ENCODE measurements at places on chromosomes 4 and X.

- H3K27ac ChIP-seq: no peak overlapping the region
- no peaks in the 10 kb centered on the region for H3K36me3 ChIP-seq
- no peak overlapping the region for H3K4me3 ChIP-seq
- H3K27me3 ChIP-seq: peaks cover 5% of the 10 kb centered on the region
- H3K4me1 ChIP-seq: no peaks in the 10 kb centered on the region
These were observed 69.2 kb upstream of the MAML3 start for GRCh38 chr4:140223056-140223810.

DNA sequence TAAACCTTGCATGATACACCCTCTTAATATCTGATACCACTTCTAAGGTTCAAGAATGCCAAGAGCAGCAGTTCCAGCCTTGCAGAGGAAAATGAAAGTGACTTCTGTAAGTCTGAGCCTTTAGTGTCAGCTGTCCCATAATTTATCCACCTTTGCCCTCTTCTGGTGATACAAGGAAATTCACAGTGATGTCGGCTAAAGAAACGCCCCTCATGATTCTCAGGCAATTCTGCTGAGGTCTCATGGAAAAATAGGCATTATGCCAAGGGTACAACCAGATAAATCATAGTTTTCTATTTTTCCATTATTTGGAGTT, 172.2 kb upstream of the CXCL13 start:
- no peaks in the 10 kb centered on the region for H3K27me3 ChIP-seq
- H3K36me3 ChIP-seq: no peaks in the 10 kb centered on the region
- peaks cover 8% of the 10 kb centered on the region for H3K4me1 ChIP-seq
- no peak overlapping the region for H3K4me3 ChIP-seq
- DNase-seq: peak; percentile 52

GRCh38 chrX:39253551-39253950, 452.3 kb downstream of the MID1IP1 start:
- no peaks in the 10 kb centered on the region for H3K36me3 ChIP-seq
- no peaks in the 10 kb centered on the region for H3K27me3 ChIP-seq
- no peak overlapping the region for H3K27ac ChIP-seq
- no peak overlapping the region for H3K4me3 ChIP-seq

DNA sequence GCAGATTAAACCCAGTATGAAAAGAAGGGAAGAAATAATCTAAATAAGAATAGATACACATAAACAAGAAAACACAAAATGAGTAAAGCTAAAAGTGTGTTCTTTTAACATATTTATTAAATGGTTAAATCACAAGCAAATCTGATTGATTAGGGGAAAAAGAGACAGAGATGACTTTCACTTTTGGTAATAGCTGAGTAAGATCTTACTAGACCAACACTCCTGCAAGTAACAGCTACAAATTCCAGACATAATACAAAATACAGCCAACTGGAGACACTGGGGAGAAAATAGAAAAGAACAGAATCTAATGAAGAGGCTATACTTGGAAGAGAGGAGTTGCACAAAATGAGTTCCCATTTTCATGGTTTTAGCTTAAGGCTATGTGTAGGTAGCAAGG, 33.5 kb downstream of the OR13H1 start:
- H3K27ac ChIP-seq: no peak overlapping the region
- no peak overlapping the region for H3K4me3 ChIP-seq
- H3K27me3 ChIP-seq: no peaks in the 10 kb centered on the region
- DNase-seq: no peak
- no peaks in the 10 kb centered on the region for H3K36me3 ChIP-seq
- H3K4me1 ChIP-seq: no peaks in the 10 kb centered on the region

DNA sequence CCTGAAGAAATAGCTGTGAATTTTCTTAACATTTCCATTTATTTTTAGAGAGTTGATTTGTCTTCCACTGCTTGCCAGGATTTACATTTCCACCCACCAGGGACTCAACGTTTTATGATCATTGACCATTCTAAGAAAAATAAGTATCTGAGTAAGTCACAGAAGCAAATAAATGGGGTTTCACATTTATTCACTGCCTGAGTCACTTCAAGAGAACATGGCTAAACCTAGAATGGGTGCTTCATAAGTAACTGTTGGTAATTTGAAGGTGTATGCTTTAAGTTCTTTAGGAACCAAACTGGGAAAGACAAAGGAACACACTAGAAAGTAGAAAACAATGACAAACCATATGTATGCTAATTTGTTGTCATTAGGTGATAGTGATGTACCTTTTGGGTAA, 43.2 kb upstream of the GRIA3 start:
- H3K27me3 ChIP-seq: no peaks in the 10 kb centered on the region
- no peaks in the 10 kb centered on the region for H3K4me1 ChIP-seq
- no peak overlapping the region for H3K4me3 ChIP-seq
- DNase-seq: no peak
- no peak overlapping the region for H3K27ac ChIP-seq
- no peaks in the 10 kb centered on the region for H3K36me3 ChIP-seq

DNA sequence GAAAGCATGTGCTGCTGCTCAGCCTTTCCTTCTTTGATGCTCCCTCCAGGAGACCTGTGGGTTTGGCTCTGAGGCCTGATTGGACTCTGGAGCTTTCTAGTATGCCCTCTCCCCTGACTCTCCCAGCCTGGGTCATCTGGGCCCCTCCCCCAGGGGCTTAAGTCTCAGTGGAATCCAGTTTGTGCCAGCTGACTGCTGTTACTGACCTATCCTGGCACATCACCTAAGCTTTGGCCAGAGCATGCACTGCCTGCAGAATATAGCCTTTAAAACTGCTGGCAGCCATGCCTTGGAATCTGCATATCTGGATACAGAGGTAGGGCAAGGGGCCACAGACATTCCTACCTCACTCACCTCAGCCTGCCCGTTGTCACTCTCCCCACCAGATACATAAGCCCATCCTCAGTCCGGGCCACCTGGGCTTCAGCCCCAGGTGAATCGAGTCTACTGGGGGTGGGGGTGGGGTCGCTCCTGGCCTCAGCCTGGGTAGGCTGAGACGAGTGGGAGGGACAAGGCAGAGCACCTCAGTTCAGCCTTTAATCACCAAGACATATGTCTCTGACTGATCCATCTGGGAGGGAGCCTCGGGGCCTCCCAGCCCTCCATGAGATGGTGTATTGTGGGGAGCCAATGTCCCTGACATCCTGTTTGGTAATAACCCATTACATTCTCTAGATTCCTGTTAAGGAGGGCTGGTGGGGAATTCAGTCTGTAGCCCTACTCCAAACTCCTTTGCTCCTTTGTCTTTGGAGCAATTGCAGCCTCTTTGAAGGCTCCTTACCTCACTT, 61.2 kb downstream of the STARD8 start:
- H3K4me1 ChIP-seq: no peaks in the 10 kb centered on the region
- H3K36me3 ChIP-seq: no peaks in the 10 kb centered on the region
- no peaks in the 10 kb centered on the region for H3K27me3 ChIP-seq
- H3K4me3 ChIP-seq: no peak overlapping the region

GRCh38 chr4:36180206-36180605, 64.1 kb downstream of the ARAP2 start:
- H3K27ac ChIP-seq: no peak overlapping the region
- DNase-seq: no peak
- peaks cover 29% of the 10 kb centered on the region for H3K36me3 ChIP-seq
- no peak overlapping the region for H3K4me3 ChIP-seq

DNA sequence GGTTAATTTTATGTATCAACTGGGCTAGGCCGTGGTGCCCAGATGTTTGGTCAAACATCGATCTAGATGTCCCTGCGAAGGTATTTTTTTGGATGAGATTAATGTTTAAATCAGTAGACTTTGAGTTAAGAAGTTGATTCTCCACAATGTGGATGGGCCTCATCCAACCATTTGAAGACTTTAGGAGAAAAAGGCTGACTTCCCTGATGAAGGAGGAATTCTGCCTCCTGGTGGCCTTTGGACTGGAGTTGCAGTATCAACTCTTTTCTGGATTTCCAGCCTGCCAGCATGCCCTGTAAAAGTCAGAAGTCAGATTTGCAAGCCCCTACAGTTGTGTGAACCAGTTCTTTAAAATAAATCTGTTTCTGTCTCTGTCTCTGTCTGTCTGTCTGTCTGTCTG, 91.4 kb downstream of the STK32B start:
- no peak overlapping the region for H3K4me3 ChIP-seq
- H3K27ac ChIP-seq: no peak overlapping the region

DNA sequence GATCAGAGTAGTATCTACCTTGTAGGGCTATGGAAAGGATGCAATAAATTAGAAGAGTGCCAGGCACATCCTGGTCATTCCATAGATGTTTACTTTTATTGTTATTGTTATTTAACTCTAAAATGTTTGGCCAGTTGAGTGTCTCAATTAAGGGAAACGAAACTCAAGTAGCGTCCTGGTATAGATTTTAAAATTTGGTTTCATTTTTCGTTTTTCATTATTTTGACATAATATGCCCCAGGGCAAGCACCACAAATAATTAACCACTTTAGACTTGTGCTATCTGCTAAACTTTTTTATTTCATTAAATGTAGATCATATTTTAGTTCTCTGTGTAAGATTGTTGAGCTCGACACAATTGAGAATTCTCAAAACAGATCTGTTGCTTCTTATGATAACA, 179.7 kb upstream of the PRPS2 start:
- H3K4me3 ChIP-seq: no peak overlapping the region
- no peak overlapping the region for H3K27ac ChIP-seq
- DNase-seq: no peak
- no peaks in the 10 kb centered on the region for H3K36me3 ChIP-seq
- no peaks in the 10 kb centered on the region for H3K27me3 ChIP-seq

- no peak overlapping the region for H3K4me3 ChIP-seq
- peaks cover 13% of the 10 kb centered on the region for H3K36me3 ChIP-seq
- DNase-seq: no peak
- H3K27ac ChIP-seq: no peak overlapping the region
- no peaks in the 10 kb centered on the region for H3K27me3 ChIP-seq
- H3K4me1 ChIP-seq: peaks cover 5% of the 10 kb centered on the region
These were observed 1.1 kb upstream of the RRH start for GRCh38 chr4:109826719-109827118.

GRCh38 chr4:103308248-103308561, 110.1 kb upstream of the CENPE start:
- no peaks in the 10 kb centered on the region for H3K4me1 ChIP-seq
- no peak for DNase-seq

- H3K4me1 ChIP-seq: no peaks in the 10 kb centered on the region
- H3K36me3 ChIP-seq: no peaks in the 10 kb centered on the region
- no peak overlapping the region for H3K27ac ChIP-seq
- no peak overlapping the region for H3K4me3 ChIP-seq
- H3K27me3 ChIP-seq: no peaks in the 10 kb centered on the region
These were observed 70.2 kb upstream of the TLR3 start for GRCh38 chr4:185998791-185999190.

DNA sequence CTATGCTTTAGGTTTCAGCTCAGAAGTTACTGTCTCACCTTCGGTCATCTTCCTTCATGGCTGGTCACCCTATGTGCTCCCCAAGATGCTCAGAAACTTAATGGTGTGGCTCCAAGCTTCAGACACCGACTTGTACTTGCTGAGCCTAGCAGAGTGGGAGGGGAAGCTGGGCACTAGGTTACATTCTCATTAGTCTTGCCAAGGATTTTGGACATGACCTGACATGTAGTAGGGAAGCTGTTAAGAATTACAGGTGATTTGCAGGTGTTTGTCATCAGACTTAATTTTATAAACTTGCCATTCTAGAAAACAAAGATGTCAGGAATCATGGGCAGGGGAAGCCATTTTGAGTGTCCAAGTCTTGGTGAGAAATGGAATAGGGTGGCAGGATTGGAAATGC, 72.4 kb downstream of the CCNG2 start:
- no peaks in the 10 kb centered on the region for H3K27me3 ChIP-seq
- H3K4me3 ChIP-seq: no peak overlapping the region
- no peaks in the 10 kb centered on the region for H3K4me1 ChIP-seq

- no peaks in the 10 kb centered on the region for H3K27me3 ChIP-seq
- no peak overlapping the region for H3K4me3 ChIP-seq
- H3K27ac ChIP-seq: no peak overlapping the region
- no peaks in the 10 kb centered on the region for H3K36me3 ChIP-seq
- DNase-seq: no peak
These were observed 492.3 kb downstream of the MAGEE1 start for GRCh38 chrX:76919761-76920160.

DNA sequence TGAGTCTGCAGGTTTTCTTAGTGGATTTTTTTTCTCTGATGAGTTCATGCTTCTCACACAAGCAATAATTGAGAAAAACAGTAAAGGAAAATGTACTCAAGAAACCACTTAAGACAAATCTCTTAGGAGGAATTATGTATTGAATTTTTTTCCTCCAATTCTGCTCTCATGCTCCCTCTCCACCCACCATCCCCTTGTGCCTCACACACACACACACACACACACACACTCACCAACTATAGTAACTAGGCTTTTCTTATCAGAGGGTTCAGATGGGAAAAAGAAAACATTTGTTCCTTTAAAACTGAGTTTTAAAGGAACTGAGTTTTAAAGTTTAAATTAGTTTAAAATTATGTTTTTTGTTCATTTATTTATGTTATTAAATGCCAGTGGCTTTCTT, 47.0 kb upstream of the ANXA10 start:
- no peaks in the 10 kb centered on the region for H3K36me3 ChIP-seq
- H3K27me3 ChIP-seq: no peaks in the 10 kb centered on the region
- no peak overlapping the region for H3K4me3 ChIP-seq
- no peak overlapping the region for H3K27ac ChIP-seq
- H3K4me1 ChIP-seq: no peaks in the 10 kb centered on the region

GRCh38 chr4:108068442-108068841, 78.8 kb downstream of the HADH start:
- no peak overlapping the region for H3K27ac ChIP-seq
- peaks cover 67% of the 10 kb centered on the region for H3K4me1 ChIP-seq
- no peak overlapping the region for H3K4me3 ChIP-seq
- H3K27me3 ChIP-seq: no peaks in the 10 kb centered on the region

GRCh38 chr4:102285831-102286230, 59.5 kb downstream of the SLC39A8 start:
- H3K4me1 ChIP-seq: no peaks in the 10 kb centered on the region
- no peaks in the 10 kb centered on the region for H3K27me3 ChIP-seq
- peaks cover 24% of the 10 kb centered on the region for H3K36me3 ChIP-seq
- no peak for DNase-seq
- H3K4me3 ChIP-seq: no peak overlapping the region

GRCh38 chr4:111066447-111066846, 443.6 kb upstream of the PITX2 start:
- no peaks in the 10 kb centered on the region for H3K4me1 ChIP-seq
- H3K27me3 ChIP-seq: no peaks in the 10 kb centered on the region
- H3K36me3 ChIP-seq: no peaks in the 10 kb centered on the region
- no peak overlapping the region for H3K27ac ChIP-seq
- no peak overlapping the region for H3K4me3 ChIP-seq

GRCh38 chrX:11450354-11450753, 157.1 kb downstream of the AMELX start:
- no peak for DNase-seq
- H3K4me3 ChIP-seq: no peak overlapping the region
- no peaks in the 10 kb centered on the region for H3K4me1 ChIP-seq
- H3K27me3 ChIP-seq: no peaks in the 10 kb centered on the region
- no peaks in the 10 kb centered on the region for H3K36me3 ChIP-seq
- H3K27ac ChIP-seq: no peak overlapping the region

- H3K36me3 ChIP-seq: no peaks in the 10 kb centered on the region
- no peak overlapping the region for H3K4me3 ChIP-seq
- DNase-seq: no peak
- no peak overlapping the region for H3K27ac ChIP-seq
- H3K27me3 ChIP-seq: no peaks in the 10 kb centered on the region
These were observed 32.6 kb downstream of the BEND4 start for GRCh38 chr4:42119886-42120285.

- H3K27me3 ChIP-seq: no peaks in the 10 kb centered on the region
- H3K4me1 ChIP-seq: peaks cover 52% of the 10 kb centered on the region
- peaks cover 28% of the 10 kb centered on the region for H3K36me3 ChIP-seq
- H3K27ac ChIP-seq: no peak overlapping the region
These were observed 15.1 kb downstream of the UBE2K start for GRCh38 chr4:39712819-39713607.

- H3K4me1 ChIP-seq: no peaks in the 10 kb centered on the region
- H3K36me3 ChIP-seq: no peaks in the 10 kb centered on the region
- no peaks in the 10 kb centered on the region for H3K27me3 ChIP-seq
- no peak overlapping the region for H3K27ac ChIP-seq
- no peak for DNase-seq
These were observed 299.7 kb upstream of the AADAT start for GRCh38 chr4:170389411-170389810.

GRCh38 chr4:168744021-168744420, 247.2 kb downstream of the PALLD start:
- no peaks in the 10 kb centered on the region for H3K4me1 ChIP-seq

Measured in activated CD4-positive, alpha-beta T cell treated with anti-CD3 and anti-CD28 coated beads, Interleukin-2, amount 10 ng/mL, durations not matched to agents 7 days and 5 days (primary cell).